NCI-H2171 (cell line): ENCODE measurements at places on chromosomes 2 and 18.

GRCh38 chr2:141957827-141958450, 172.9 kb downstream of the LRP1B start:
- no peak for DNase-seq

DNA sequence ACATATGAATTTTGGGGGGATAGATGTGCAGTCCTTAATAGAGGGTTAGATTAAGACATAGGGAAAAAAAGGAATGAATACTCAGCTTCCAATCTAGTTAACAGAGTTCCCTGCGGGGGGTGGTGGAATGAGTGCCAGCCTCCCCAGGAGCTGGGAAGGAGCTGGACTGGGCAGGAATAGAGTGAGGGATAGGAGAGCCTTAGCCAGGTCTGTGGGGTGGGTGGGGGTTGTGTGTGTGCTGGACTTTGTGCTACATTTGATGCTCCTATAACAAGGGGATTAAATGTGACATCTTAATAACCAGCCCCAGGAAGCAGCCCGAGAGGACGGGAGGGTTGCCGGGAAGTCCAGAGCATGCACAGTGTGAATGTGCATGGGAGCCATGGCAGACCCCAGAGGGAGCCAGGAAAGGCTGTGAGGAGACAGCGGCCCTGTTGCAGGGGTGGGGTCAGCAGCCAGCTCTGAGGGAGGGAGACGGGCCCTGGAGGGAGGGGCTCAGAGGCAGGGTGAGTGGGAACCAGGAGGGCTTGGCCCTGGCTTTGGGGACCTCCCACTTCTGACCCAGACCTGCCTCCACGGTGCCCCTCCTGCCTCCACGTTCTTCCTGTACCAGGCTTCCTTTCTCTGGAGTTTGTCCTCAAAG, 3.6 kb upstream of the MBP start:
- no peak for DNase-seq

DNA sequence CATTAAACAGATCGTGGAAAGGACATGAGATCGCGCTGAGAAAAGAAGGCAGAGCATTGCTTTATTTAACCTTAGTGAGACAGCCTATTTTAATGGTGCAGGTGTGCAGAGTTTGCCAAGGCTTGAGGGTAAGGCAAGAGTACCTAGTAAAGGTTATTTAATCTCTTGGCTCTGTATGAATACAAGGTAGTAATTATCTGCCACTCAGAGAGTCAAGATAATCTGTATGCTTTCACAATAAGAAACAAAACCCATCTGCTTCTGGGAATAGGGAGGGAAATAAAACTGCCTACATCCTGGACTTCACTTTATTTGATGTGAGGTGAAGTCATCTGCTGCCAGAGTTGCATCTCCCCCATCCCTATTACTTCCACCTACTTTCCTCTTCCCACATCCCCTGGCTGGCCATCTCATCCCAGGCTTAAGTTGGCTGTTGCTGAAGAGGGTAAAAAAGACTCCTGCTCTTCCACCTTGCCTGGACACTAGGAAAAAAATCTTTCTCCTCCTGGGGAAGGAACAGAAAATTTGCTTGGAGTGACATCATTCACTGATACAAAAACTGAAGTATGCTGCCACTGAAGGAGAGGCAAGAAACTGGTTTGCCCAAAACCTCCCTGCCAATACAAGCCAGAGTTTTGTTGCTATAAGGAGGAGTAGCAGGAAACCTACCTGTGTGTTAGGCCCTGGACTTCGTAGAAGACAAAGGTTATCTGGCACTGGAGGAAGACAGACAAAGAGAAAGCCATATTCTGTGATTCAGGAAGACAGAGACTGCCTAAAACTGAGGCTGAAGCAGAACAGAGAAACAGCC, 35.8 kb upstream of the ARHGAP25 start:
- DNase-seq: peak; percentile 28

DNA sequence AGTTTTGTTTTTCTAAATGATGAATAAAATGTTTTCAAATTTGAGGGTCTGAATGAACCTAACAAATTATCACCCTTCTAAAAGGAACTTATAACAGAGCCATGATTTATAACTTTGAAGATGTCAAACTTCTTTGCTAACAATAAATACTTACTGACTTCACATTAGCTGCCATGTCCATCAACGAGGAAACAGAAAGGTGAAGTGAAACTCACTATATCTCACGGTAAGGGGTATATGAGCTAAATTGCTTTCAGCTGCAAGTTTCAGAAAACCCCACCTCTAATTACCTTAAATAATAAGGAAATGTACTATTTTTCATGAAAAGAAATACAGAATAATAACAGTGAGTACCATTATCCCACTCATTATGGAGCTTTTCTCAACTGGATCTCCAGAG, 350.8 kb upstream of the NT5C1B start:
- DNase-seq: no peak

GRCh38 chr2:160646684-160647444, 153.3 kb upstream of the RBMS1 start:
- DNase-seq: no peak

GRCh38 chr2:234521536-234521935, 24.7 kb upstream of the ARL4C start:
- DNase-seq: peak; percentile 26

- no peak for DNase-seq
Measured at GRCh38 chr18:435940-436339, 64.6 kb downstream of the COLEC12 start.

DNA sequence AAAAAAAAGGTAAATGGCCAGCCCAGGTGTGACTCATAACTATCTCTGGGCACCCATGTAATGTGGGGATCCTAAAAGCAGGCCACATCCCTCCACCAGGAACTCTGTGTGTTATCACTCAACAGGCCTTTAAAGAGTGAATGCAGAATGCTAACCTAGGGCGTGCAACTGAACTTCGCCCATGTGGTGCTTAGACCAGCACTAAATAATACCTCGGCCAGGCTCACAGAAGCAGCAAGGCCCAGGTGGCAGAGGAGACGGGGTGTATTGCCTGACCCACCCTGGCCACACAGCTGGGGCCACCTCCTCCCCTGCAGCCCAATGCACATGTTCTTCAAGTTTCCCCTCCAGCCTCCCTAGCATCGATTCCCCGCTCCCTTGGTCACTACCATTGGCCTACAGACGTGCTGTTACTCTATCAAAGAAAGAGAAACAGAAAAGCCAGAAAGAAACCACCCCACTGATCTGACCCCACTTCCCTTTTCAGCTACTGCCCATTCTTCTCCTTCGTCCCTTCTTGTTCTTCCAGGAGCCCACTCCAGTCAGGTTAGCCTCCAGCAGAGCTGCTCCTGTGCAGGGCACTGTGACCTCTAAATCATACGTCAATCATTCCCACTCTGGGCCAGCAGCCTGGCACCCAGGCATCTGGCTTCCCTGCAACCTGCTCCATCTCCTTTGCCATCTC, 22.0 kb downstream of the FAM178B start:
- DNase-seq: no peak

DNA sequence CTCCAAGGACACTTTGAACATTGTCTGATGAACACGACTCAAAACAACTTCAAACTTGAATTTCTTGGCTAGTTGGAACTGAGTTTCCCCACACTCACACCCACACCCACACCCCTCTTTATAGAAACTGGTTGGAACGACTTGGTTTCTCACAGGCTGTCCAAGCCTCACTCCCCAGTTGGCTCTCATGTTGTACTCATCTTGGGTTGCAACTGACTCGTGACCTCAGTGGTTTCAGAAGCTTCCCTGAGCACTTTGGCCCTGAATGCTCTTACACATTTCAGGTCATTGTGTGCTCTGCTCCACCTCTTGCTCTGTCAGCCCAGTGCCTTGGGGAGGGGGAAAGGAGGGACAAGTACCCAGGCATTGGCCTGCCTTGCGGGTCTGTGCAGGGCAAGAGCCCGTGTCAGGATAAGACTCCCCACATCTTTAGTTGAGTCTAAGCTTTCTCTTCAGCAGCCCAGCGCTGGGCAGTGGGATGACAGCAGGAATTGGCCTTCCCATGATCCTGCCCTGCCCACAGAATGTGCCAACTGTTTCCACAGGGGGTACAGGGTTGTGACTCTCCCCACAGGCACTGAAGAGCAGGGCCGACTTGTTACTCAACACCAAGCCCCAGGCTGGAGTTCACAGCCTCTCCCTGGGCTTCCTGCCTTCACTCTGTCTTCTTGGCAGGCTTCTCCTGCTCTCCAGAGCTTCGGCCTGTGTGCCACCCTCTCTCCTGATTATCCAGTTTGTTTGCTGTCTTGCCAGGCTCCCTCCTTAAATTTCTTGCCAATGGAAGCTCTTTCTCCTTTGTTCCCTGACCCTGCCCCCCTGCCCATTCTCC, 104.6 kb downstream of the RTN4 start:
- no peak for DNase-seq

- no peak for DNase-seq
Measured at GRCh38 chr2:211503856-211504255, 947.5 kb downstream of the CPS1 start.

GRCh38 chr2:66897691-66898150, 462.8 kb downstream of the MEIS1 start:
- no peak for DNase-seq

- no peak for DNase-seq
Measured at GRCh38 chr18:78579854-78580577, 399.6 kb upstream of the SALL3 start.

DNA sequence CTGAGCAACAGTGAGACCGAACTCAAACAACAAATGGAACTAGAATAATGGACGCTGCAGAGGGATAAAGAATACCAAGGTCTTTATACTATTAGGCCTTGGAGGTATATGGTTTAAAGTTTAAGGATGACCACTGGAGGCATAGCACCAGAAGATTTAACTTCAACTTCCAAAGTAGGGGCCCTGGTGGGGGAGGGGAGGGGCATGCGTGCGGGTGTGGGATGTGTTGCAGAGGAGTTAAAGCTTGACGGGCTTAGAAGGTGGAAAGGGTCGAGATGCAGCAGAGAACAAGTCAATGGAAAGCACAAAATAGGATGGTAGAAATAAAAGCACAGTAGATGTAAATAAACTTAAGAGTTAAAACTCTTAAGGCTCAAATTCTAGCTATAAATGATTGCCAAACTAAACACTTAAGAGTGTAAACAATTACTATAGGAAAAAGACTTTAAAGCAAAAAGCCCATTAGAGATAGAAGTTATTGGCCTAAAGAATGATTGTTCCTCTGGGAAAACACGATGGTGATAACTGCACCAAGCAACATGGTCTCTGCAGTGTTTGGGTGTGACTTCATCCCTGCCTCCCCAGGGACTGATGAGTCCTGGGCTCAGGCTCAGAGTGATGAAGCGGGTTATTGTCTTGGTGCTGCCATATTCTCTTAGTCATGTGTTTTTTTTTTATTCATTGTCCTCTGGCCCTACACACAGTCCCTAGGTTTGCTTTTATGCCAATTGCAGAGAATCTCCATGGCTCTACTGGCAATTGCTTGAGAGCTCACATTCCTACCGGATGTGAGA, 13.0 kb downstream of the RRM2 start:
- DNase-seq: peak; percentile 62

DNA sequence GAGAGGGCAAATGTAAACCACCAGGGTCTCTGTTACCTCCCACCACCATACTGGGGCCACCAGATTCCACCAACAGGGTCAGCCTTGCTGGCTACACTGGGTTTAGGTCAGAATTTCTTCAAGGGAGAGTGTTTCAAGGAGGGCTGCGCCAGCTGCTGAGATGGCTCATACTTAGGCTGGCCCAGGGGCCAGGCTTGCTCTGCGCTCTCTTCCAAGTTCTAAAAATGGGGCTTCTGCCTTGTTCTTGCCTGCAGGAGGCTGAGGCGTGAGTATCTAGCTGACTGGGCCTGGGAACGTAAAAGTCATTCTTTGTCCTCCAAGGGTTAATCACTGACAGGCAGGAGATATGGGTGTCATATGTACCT, 28.1 kb downstream of the MRPL33 start:
- DNase-seq: no peak

DNA sequence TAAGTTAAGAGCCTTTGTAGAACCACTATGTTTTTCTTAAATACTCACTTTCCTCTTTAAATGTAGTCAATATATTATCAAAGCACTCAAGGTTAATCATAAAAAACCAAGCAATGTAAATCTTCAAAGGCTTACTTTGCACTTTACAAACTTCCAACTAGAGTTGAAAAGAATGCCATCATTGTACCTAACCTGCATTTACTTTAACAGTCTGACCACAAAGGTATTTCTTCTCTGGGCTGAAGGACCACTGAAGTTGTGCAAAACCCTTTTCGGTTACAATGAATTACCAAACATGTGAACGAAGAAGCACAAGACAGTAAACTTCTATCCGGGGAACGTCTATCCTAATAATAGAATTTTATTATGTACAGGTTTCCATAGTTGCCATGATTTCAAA, 3.0 kb downstream of the HNRNPLL start:
- DNase-seq: no peak
